ENCODE measurements at places on chromosomes 5 and 9. TPM values are rescaled to one million over a fixed set of nuclear protein-coding genes. Genes with fewer than 3 reads are reported as not detected.
A peak's percentile ranks its signal among the peaks of the same experiment; 100 is the strongest.

GRCh38 chr5:93406971-93407401 lies 174.0 kb downstream of the NR2F1-AS1 start:
- DNase-seq = no peak

- peak; percentile 98 for DNase-seq
Observed at GRCh38 chr9:6149315-6149714, 66.3 kb upstream of the IL33 start.

- peak; percentile 69 for DNase-seq
Observed at GRCh38 chr5:83721953-83722901, 1.6 kb upstream of the HAPLN1 start.

GRCh38 chr5:3891113-3891512 lies 295.5 kb downstream of the IRX1 start:
- DNase-seq = no peak

The FGD3 gene
- 0.17 TPM for total RNA-seq

The DIAPH1 gene
- total RNA-seq = 91.9 TPM

The KCNMB1 gene
- total RNA-seq = not detected

The OMD gene
- total RNA-seq = 0.23 TPM

The MEF2C gene
- total RNA-seq = 169 TPM

- DNase-seq = no peak
Observed at GRCh38 chr5:39340506-39340905, 23.8 kb downstream of the C9 start.

- DNase-seq = no peak
Observed at GRCh38 chr5:25416960-25417359, 772.2 kb upstream of the CDH10 start.

The PIP5K1B gene
- not detected for total RNA-seq

- DNase-seq = no peak
Observed at GRCh38 chr9:99955606-99956005, 49.2 kb downstream of the STX17 start.

DNA sequence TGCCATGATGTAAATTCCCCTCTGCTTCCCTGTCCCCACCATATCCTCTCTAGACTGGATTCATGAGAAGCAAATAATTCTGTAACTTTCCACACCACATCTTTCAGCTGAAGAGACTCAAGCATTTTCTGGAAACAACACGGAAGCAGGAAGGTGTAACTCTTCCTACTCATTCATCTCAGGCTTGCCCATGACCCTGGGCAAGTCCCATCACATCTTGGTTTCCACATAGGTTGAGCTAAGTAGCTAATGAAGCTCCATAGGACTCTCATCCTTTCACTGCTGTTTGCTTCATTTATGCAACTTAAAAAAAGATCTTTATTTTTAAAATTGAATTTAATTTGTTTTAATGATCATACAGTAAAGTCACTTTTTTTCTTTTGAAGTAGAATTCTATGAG lies 32.7 kb upstream of the STARD4 start:
- no peak for DNase-seq

The PCDHGC5 gene
- total RNA-seq = 0.56 TPM

GRCh38 chr5:100889165-100889743 lies 13.8 kb downstream of the ST8SIA4 start:
- DNase-seq = no peak

The TNC gene
- total RNA-seq = 1.8 TPM
